ENCODE measurements at places on chromosomes 2 and 18.
A peak's percentile ranks its signal among the peaks of the same experiment; 100 is the strongest.

DNA sequence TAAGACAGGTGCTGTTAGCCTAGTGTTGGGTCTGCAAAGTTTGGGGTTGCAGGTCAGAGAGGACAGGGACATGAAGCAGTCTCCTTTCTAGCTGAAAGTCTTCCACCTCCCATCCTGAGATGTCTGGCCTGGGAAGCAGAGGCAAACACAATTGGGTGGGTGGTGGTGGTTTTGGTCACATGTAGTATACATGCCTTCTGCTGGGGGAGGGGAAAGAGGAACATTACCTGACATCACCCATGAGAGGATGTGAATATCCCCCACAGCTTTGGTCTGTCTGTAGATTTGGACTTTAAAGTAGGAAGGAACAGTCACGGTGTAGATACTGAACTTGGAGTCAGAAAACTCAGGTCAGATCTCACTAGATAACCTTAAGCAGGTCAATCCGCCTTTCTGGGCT, 4.6 kb upstream of the DNAJC5G start:
- DNase-seq, result no peak

DNA sequence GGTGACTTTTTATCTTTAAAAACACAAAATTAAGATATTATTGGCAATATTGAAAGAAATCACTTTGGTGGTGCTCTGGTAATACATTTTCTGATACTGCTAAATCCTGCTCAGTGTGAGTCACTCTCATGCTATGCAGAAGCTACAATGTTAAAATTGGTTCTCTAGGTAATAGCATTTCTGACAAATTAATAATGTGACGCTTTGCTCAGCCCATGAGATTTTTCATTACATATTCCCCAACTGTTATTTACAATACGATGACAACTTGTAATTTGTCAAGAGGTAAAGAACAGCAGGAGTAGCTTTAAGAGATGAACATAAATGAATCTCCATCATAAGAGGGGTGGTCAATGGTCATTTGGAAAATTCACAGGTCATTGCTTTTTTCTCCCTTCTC, 573.6 kb downstream of the TMEM182 start:
- no peak for DNase-seq

- DNase-seq, result no peak
Observed at GRCh38 chr2:38797250-38797676, 19.3 kb downstream of the GEMIN6 start.

GRCh38 chr2:37472959-37473358, 128.5 kb downstream of the QPCT start:
- no peak for DNase-seq

DNA sequence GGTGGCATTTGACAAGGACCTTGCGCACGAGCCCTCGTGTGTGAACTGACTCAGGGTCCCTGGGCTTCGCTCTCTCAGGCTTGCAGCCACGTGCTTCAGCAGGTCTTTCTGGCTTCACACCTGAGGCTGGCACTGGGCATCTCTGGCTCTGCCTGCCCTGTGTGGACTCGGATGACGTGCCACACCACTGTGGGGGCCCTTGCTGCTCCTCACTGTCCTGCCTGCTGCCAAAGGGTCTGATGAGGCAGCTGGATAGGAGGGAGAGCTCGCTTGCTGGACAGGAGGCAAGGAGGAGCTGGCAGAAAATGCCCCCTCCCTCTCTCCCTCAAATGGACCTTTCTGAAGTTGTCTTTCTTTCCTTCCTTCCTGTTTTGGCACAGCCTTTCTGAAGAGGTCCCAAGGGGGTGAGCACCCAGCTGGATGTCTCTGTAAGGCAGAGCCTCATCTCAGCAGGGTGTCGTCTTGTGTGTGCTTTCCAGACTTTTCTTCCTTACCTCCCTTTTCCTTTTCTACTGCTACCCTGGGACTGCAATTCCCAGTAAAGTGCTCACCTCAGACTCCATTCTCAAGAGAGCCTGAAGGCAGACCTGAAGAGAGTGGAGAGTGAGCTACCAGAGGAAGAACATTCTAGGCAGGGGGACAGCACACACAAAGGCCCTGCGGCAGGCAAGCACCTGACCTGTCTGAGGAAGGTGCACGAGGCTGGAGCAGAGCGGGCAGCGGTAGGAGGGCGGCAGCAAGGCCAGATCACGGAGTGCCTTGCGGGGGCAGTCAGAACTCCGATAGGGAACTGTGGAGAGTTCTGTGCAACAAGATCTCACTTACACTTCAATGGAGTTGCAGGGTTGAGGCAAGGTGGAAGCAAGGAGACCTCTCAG, 5.3 kb downstream of the PER2 start:
- no peak for DNase-seq

- DNase-seq, result no peak
Observed at GRCh38 chr2:65316072-65316471, 88.4 kb downstream of the ACTR2 start.

GRCh38 chr2:196244516-196244915, 73.1 kb upstream of the STK17B start:
- DNase-seq, result no peak

DNA sequence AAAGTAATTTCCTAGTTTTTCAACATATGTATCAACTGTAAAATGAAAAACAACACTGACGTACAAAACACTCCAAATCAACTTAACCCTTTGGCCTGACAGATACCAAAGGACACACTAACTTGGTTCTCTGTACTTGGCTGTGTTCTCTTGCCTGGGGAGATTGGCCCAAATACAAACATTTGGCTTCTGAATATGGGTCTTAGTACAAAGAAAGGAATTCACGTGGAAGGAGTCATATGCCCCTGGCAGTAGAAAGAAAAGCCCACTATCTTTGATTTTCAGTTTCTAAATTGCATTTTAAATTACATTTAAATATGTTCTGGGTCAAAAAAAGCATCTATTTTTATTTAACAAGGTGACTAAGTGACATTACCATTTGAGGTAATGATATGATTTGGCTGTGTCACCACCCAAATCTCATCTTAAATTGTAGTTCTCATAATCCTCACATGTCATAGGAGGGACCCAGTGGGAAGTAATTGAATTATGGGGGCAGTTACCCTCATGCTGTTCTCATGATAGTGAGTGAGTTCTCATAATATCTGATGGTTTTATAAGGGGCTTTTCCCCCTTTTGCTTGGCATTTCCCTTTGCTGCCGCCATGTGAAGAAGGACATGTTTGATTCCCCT, 153.6 kb upstream of the CCDC195 start:
- no peak for DNase-seq

- no peak for DNase-seq
Observed at GRCh38 chr2:72293620-72294019, 146.0 kb upstream of the CYP26B1 start.

GRCh38 chr2:241967467-241968144, 98.1 kb downstream of the RTP5 start:
- no peak for DNase-seq

GRCh38 chr2:156321243-156321904, 11.1 kb downstream of the NR4A2 start:
- DNase-seq, result no peak

GRCh38 chr2:173075781-173076580, at the start of gene MAP3K20:
Gene MAP3K20 (plus strand): TSS chr2:173075846. CDS start chr2:173091032, 15,186 bp downstream.
- DNase-seq, result peak; percentile 25

DNA sequence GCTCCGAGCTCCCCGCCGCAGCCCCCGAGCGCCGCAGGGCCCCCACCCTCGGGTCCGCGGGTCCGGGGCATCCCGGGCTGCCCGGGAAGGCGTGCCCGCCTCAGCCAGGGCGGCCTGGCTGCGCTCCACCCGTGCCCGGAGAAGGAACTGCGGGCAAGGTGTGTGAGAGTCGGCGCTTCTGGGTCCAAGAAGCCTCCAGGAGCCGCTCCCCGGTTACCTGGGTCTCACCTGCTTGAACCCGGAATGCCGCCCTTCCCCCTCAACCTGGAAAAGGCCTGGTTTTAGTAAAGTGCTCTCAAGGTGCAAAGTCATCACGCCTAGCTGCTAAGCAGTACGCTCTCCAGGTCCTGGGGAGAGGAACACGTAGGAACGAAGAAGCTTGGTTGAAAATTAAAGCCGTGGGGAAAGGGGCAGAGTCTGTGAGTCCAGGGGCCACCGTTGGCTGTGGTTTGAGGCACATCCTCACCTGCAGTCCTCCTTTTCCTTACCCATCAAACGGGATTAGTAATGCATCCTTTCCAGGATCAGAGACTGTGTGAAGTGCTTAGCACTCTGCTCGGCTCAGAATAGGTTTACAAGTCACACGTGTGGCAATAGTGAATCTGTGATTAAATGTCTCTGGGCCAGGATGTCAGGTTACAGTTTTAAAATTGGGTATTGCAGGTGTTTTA, 1.2 kb downstream of the ASAP2 start:
- DNase-seq, result no peak

- DNase-seq, result no peak
Observed at GRCh38 chr18:41153871-41154270, 801.2 kb upstream of the PIK3C3 start.

GRCh38 chr2:104853534-104854497, at the start of gene POU3F3:
Gene POU3F3 (plus strand): TSS chr2:104854115. CDS start chr2:104855511, 1,396 bp downstream.
- peak; percentile 22 for DNase-seq

DNA sequence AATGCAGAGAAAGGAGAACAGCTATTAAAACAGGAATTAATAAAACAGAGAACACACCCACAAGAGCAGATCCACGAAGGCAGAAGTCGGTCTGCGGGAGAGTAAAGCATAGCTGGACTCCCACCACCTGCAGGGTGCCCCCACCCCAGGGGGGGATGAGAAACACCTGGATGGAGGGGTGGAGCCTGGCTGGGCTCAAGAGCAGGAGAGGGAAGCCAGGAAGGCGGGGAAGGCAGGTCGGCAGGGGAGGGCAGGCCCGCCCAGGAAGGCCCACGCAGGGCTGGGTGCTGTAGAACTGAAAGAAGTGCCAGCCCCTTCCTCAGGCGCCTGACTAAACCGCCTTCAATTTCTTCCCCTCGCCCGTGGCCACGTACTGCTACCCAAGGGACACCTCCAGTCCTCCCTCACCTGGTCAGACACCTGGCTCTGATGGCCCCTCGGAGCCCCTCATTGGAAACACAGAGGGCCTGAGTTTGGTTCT, 175.4 kb downstream of the HDAC4 start:
- DNase-seq, result no peak

DNA sequence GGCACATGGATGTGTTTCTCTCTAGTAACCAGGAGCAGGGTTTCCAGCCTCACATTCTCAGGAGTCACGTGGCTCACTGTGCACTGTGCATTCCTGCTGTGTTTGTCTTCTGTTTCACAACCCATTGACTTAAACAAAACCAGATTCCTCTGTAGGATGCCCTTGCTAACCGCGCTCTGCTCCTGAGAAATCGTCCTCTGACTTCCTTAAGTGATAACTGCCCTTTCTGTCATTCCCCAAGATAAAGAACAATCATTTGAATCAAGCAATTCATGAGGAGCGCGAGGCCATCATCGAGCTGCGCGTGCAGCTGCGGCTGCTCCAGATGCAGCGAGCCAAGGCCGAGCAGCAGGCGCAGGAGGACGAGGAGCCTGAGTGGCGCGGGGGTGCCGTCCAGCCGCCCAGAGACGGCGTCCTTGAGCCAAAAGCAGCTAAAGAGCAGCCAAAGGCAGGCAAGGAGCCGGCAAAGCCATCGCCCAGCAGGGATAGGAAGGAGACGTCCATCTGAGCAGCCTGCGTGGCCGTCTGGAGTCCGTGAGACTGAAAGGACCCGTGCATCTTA, 60.2 kb downstream of the RALBP1 start:
- no peak for DNase-seq

DNA sequence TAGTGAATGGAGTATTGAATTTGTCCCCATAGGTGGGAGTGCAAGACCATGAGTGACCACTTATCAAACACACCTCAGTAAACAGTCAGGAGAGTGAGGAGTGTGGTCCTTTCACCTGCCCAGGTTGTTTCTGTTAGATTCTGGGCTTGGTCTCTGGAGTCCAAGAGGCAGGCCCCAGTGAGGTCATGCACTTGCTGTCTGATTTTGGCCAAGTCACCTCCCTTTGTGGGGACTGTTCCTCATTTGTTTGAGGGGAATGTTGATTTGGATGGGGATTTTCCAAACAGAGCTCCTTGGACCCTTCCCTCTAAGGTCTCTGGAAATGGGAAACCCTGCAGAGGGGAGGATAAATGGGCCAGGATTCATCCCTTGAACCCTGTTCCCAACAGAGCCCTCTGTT, 7.3 kb downstream of the IL1RN start:
- no peak for DNase-seq

DNA sequence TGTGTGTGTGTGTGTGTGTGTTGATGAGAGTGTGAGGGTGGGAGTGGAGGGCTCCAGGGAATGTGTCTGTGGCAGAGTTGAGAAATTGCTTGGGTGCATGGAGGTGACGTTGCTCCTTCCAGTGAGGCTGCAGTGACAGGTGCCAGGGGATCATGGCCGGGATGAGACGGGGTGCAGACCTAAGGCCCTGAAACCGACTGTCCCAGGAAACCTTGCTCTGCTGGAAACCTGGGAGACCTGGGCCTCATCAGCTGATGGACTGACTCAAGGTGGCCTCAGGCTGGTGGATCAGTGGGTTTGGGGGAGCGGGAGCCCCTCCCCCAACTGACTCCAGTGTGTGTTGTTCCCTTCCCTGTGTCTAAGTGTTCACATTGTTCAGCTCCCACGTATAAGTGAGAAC, 56.6 kb downstream of the INHBB start:
- DNase-seq, result no peak

Data from stimulated activated CD8-positive, alpha-beta memory T cell treated with anti-CD3 and anti-CD28 coated beads, Interleukin-12 subunit alpha, Interleukin-12 subunit beta, amount 100 ng/mL, for 1 hour (primary cell).